ENCODE measurements at places on chromosomes 2 and 18. TPM values are rescaled to one million over a fixed set of nuclear protein-coding genes. Genes with fewer than 3 reads are reported as not detected.

GRCh38 chr2:144084114-144084661, 435.7 kb downstream of the ZEB2 start:
- DNase-seq = peak; percentile 87

GRCh38 chr2:218285604-218286003, 6.7 kb downstream of the TMBIM1 start:
- DNase-seq = peak; percentile 53

KIAA2012 gene
- not detected for total RNA-seq

- no peak for DNase-seq
Measured at GRCh38 chr18:79185648-79186047, 116.5 kb downstream of the ATP9B start.

DNA sequence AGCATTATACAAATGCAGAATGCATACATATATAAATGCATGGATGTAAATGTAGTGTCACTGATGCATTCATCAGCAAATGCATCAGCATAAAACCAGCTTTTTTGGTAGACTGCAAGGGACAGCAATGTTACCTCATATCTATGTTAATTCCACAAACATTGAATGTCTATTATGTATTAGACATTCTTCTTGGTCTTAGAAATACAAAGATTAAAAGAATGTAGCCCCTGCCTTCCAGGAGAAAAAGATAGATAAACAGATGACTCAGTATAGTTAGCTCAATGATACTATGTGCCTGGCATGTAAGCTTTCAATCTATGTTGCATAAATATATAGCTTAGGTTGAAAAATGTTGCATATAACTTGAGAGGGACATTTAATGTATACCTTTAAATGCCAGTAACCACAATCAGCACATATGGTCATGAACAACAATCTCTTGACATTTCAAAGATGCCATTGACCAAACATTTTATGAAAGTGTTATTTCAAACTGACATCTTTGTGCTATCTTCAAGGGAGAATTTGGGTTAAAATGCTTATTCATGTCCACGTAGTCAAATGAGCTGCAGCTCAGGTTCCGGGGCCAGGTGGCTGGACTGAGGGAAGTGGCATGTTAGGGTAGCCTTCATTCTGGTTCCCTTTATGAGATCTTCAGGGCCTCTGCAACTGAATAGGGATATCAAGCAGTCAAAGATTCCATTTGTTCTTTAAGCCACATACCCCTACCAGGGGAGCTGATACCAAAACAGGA, 45.2 kb upstream of the GCG start:
- DNase-seq = peak; percentile 79

MAPRE3 gene
- total RNA-seq = 29.0 TPM

GRCh38 chr18:78878335-78878734, 101.3 kb upstream of the SALL3 start:
- DNase-seq = no peak

- peak; percentile 55 for DNase-seq
Measured at GRCh38 chr2:230824406-230824978, 40.2 kb upstream of the ITM2C start.

- no peak for DNase-seq
Measured at GRCh38 chr2:10053351-10053750, 10.0 kb downstream of the KLF11 start.

DNA sequence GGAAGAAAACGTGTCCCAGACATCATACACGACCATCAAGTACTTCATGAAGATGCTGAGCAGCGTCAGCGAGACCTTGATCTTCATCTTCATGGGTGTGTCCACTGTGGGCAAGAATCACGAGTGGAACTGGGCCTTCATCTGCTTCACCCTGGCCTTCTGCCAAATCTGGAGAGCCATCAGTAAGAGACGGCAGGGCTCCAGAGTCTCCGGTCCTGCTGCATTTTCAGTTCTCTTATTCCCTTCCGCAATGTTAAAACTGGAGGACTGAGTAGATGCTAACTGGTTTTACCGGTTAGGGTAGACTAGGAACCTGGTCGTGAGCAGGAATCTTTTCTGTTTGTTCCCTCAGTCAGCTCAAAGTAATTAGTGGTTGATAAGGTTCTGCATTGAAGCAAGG, 32.3 kb downstream of the SLC9A4 start:
- no peak for DNase-seq

DNA sequence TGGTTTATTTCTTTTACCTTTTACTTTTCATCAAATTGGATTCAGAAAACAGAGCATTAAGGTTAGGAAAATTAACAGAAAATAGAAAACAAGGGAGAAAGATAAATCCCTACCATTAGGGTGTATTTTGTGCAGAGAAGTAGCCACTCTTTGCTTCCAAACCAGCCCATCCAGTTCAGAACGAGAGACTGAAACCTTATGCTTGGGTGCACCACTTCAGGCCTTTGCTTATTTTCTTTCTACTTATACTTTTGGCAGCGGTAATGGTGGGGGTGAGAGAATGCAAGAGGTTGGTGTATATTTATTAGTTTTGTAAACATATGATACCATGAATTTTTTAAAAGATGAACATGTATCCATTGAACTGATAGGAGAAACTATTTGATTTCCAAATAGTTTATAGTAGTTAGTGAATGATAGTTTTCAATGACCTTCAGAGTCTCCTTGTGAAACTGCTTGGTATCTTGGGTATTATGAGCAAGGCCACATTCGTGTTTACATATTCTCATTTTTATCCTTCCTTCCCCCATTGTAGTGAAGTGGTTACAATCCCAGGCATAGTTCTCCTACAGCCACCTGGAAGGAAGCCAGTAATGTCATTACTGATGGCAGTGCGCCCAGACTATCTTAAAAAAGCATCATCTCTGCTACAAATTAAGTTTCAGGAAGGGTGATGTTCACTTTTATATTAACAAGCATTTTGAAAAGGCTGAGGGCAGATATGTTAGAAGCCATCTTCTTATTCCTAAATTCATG, 60.8 kb downstream of the MFSD6 start:
- peak; percentile 93 for DNase-seq

- no peak for DNase-seq
Measured at GRCh38 chr2:113227290-113227689, 51.4 kb downstream of the PAX8 start.

DNA sequence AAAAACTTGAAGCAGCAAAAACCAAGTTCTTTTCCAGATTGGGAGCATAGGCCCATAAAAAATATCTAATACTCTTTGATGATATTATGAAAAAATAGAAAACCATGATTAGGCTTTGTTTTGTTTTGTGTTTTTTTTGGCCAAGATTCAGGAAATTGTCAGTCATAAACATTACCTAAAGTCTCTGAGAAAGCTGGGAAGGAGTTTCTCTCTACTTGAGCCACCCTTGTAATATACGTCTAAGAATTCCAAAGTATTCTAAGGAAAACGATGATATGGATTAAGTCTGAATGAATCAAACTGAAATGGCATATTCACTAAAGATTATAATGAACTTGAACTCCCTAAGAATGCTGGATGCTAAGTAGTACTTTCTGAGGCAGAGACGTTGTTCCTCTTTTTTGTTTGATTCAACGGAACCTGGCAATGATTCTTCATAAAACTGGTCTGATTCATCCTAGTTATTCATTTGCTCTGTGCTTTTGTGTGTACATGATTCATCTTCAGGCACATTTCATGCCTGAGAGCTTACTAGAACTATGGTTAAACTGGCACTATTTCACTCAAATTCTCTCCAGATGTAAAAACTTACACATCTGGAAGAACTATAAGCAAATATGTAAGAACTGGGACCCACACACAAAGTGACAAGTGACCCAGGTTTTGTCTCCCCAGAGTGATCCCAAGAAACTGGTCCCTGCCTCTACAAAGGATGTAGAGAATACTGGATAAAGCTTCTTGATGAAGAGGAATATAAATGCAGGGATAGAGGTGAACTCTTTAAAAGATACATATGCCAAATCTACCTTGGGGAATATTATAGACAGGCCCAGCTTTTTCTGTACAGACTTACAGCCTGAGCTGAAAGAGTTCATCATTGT, 159.7 kb downstream of the DOCK10 start:
- DNase-seq = peak; percentile 90

ALKAL2 gene
- 1.3 TPM for total RNA-seq

FAP gene
- total RNA-seq = 1.3 TPM

DNA sequence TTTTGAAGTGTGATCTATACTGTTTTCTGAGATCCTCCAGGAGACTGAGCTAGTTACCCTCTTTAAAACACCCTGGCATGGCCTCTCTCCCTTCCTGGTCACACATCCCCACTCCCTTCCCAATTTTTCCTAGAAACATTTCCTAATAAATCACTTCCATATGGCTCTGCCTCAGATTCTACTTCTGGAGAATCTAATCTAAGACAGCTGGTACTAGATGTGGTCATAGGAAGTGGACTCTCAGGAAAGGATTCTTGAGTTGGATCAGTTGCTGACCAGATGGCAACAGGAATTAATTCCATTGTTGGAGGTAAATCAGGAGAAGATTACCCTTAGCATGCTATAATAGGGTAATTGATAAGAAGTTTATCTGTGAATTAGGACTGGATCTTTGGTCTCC, 310.5 kb downstream of the SATB2 start:
- DNase-seq = peak; percentile 18

- DNase-seq = no peak
Measured at GRCh38 chr2:33262097-33262496, 214.4 kb upstream of the RASGRP3 start.

ACTG2 gene
- 540 TPM for total RNA-seq

LOXL3 gene
- 17.6 TPM for total RNA-seq

DNA sequence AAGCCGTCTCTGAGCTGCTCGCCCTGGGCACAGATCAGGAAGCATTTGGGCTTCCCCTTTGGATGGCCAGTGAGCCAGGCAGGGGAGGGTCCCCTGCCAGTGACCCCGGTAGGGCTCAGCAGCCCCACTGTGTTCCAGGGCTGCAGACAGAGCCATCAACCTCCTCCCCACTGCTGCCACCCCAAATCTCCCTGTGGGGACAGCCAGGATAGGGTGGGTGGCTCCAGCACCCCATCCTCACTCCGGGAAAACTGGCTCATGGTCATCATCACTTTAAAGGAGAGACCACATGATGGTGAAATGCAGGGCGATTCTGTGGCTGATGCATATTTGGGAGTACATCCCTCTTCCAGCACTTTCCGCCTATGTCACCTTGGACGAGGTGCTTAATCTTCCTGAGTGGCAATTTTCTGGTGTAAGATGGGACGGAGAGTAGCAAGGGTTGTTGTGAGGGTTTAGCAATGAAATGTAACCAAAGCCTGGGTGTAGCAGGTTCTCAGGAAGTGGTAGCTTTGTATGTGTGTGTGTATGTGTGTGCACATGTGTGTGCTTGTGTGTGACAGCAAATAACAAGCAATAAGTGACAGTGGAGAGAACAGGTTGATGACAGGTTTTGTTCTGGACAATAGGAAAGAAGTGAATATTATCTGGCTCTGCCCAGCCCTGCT, 61.8 kb downstream of the ACAA2 start:
- DNase-seq = no peak

DNA sequence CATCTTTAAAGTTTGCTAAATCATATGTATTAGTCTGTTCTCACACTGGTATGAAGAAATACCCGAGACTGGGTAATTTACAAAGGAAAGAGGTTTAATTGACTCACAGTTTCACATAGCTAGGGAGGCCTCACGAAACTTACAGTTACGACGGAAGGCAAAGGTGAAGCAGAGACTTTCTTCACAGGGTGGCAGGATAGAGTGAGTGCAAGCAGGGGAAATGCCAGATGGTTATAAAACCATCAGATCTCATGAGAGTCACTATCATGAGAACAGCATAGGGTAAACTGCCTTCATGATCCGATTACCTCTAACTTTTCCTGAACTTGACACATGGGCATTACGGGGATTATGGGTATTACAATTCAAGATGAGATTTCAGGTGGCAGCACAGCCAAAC, 1075.2 kb upstream of the NRXN1 start:
- DNase-seq = no peak

GRCh38 chr2:187549951-187550555, 4.2 kb downstream of the TFPI start:
- no peak for DNase-seq

GRCh38 chr2:28406276-28407096, 13.8 kb downstream of the FOSL2 start:
- DNase-seq = peak; percentile 69

- peak; percentile 88 for DNase-seq
Measured at GRCh38 chr18:22848615-22849014, 84.5 kb upstream of the RBBP8 start.

- DNase-seq = peak; percentile 11
Measured at GRCh38 chr2:219352448-219353023, 20.0 kb upstream of the RESP18 start.

DNA sequence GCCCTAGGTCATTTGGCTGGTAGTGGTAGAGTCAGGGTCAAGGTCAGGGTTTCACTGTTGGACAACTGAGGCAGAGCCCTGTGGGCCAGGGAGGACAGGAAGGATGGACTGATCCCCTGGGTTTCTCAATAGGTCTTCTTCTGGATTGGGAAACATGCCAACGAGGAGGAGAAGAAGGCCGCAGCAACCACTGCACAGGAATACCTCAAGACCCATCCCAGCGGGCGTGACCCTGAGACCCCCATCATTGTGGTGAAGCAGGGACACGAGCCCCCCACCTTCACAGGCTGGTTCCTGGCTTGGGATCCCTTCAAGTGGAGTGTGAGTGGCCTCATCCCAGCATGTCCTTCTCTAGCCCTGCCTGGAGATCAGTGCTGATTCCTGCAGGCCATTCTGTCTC, 18.1 kb downstream of the VIL1 start:
- DNase-seq = no peak

HJURP gene
- 5.9 TPM for total RNA-seq

DNA sequence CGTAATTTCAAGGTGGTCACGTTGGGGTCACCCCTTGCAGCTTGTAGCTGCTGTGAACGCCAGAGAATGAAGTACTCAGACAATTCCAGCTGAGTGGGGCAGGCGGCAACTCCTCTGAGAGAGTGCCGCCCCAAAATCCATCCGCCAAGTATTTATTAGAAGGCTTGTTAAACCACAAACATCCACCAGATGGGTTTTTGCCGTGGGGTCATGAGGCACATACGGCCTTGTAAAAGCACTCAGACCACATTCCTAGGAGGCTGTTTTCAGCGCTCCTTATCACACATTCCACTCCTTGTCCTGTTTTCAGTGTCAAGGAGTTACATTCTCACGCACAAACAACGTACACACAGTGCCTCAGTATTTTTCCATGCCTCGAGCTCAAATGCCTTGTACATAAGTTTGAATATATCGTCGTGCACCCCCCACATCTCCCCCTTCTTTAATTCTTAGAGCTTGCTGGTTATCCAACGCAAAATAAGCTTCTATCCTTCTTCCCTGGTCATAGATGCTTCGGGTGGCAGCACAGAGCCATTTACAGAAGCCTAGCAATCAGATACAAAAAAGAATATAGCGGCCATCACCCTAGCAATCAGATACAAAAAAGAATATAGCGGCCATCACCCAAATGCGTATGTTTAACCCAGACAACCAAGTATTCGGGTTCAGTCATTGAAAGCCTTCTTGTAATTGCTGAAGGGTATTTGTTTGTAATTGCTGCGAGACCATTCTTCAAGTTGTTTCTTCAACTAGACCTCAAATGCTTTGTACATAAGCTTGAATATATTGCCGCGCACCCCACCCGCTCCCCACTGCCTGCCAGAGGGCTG, 7.3 kb downstream of the ALPP start:
- peak; percentile 95 for DNase-seq

DNA sequence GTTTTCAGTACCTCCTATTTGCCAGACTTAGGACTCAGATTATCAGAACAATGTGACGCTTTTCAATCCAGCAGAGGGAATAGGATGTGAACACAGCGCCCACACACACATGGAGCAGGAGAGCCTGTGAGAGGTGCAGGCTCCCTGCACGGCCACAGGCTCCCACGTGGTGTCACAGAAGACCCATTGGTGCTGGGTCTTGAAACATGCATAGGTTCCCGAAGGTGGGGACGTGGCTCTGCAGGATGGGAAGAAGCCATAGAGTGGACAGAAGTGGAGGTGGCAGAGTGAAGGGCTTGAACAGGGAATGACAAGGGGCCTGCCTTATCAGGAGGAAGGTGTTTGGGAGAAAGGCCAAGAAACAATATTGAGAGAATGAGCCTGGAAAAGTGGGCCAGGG, 78.5 kb upstream of the BCL2L11 start:
- DNase-seq = no peak

Data from astrocyte (in vitro differentiated cells and primary cell).